ENCODE measurements at places on chromosomes 7 and 10. TPM values are rescaled to one million over a fixed set of nuclear protein-coding genes. Genes with fewer than 3 reads are reported as not detected.

ADAMTS14 gene
- total RNA-seq, result 0.07 TPM

EGR2 gene
- total RNA-seq, result 22.9 TPM

TMEM213 gene
- 4.6 TPM for total RNA-seq

JAKMIP3 gene
- 1.1 TPM for total RNA-seq

ASB10 gene
- not detected for total RNA-seq

KCNIP2 gene
- 3.4 TPM for total RNA-seq

SPDYE6 gene
- total RNA-seq, result not detected

KCNMA1 gene
- total RNA-seq, result 0.17 TPM

RNF32 gene
- 3.7 TPM for total RNA-seq

FLNC gene
- 0.02 TPM for total RNA-seq

SRRM3 gene
- not detected for total RNA-seq

ARHGEF5 gene
- total RNA-seq, result 9.8 TPM

OPN4 gene
- not detected for total RNA-seq

LBX1 gene
- total RNA-seq, result not detected

MMP21 gene
- total RNA-seq, result 0.24 TPM

CACNB2 gene
- total RNA-seq, result not detected

LIPJ gene
- total RNA-seq, result not detected

PPP1R9A gene
- not detected for total RNA-seq

NPFFR1 gene
- not detected for total RNA-seq

WIPF3 gene
- not detected for total RNA-seq

CFAP46 gene
- total RNA-seq, result not detected

MRLN gene
- total RNA-seq, result not detected

MTURN gene
- total RNA-seq, result 1.1 TPM

LRRC18 gene
- total RNA-seq, result not detected

WDFY4 gene
- 0.29 TPM for total RNA-seq

C10orf105 gene
- 0.42 TPM for total RNA-seq

CTAGE4 gene
- 1.0 TPM for total RNA-seq

NUTM2B gene
- total RNA-seq, result 2.2 TPM
